Renal cortical epithelial cell (primary cell): ENCODE measurements at places on chromosomes 1 and 21. TPM values are rescaled to one million over a fixed set of nuclear protein-coding genes. Genes with fewer than 3 reads are reported as not detected.
A peak's percentile ranks its signal among the peaks of the same experiment; 100 is the strongest.

DNA sequence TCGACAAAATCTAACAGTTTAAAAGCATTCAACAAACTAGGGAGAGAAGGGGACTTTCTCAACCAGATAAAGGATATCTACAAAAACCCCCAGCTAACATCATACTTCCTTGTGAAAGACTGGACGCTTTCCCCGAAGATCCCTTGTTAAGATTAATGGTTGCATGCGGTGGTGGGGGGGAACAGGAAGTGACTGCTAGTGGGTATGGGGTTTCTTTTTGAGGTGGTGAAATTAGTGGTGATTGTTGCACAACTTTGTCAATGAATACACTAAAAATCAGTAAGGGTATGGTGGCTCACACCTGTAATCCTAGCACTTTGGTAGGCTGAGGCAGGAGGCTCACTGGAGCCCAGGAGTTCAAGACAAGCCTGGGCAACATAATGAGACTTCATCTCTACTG lies 26.9 kb upstream of the EYA3 start:
- peak; percentile 71 for DNase-seq

Gene SH2D2A
- 0.30 TPM in 1 of 2 replicates, not detected in the other for total RNA-seq

Gene FAM163A
- not detected in 2 replicates for total RNA-seq

- no peak for DNase-seq
Observed at GRCh38 chr1:227070638-227071285, 130.7 kb downstream of the COQ8A start.

- DNase-seq: no peak
Observed at GRCh38 chr1:58726581-58726980, 26.7 kb upstream of the MYSM1 start.

DNA sequence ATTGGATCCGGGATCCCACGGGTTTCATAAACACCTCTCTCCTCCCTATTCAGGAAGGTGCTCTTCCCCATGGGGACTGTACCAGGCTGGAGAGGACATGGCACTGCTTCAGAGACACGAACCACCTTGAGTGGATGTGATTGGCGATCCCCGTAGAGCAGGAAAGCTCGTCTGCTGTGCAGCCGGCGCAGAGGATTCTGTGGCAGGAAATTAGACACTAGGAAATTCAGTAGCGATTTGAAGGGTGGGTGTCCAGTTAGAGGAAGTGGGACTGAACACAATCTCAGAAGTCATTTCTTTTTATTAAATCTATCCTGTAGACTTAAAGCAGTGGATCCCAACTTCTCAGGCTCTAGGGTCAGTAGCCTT lies 767 bp downstream of the PDIK1L start:
- no peak for DNase-seq

Gene CD1B
- total RNA-seq: not detected in 2 replicates

Gene RAP1GAP
- 0.87 and 23.5 TPM in 2 replicates for total RNA-seq
